IMR-90 (cell line): ENCODE measurements at places on chromosomes 6 and 20. TPM values are rescaled to one million over a fixed set of nuclear protein-coding genes. Genes with fewer than 3 reads are reported as not detected.

The IPCEF1 gene
- total RNA-seq = under 0.01 TPM in 2 replicates

The OLIG3 gene
- total RNA-seq = not detected in 2 replicates

- H3K27ac ChIP-seq = no peak overlapping the region
- no peaks in the 10 kb centered on the region for H3K4me1 ChIP-seq
- H3K27me3 ChIP-seq = peaks cover 7% of the 10 kb centered on the region
- no peak for DNase-seq
- no peak overlapping the region for H3K4me3 ChIP-seq
Measured at GRCh38 chr6:28638787-28639430, 113.2 kb downstream of the GPX5 start.

- H3K4me1 ChIP-seq = no peaks in the 10 kb centered on the region; the same call in 1 of the 2 replicates
- DNase-seq = no peak
- no peaks in the 10 kb centered on the region for H3K36me3 ChIP-seq
Measured at GRCh38 chr20:8917084-8917483, 151.8 kb upstream of the PLCB4 start.

GRCh38 chr6:40977695-40978094, 61.3 kb downstream of the UNC5CL start:
- no peaks in the 10 kb centered on the region for H3K36me3 ChIP-seq
- no peaks in the 10 kb centered on the region for H3K4me1 ChIP-seq
- H3K27ac ChIP-seq = no peak overlapping the region
- no peak overlapping the region for H3K4me3 ChIP-seq
- DNase-seq = peak; percentile 14
